Motor neuron (in vitro differentiated cells): ENCODE measurements at places on chromosomes 1 and 21. TPM values are rescaled to one million over a fixed set of nuclear protein-coding genes. Genes with fewer than 3 reads are reported as not detected.

GCSAML gene
- not detected in 2 replicates for total RNA-seq

CELA2B gene
- not detected in 2 replicates for total RNA-seq

HOOK1 gene
- 15.7 and 16.6 TPM in 2 replicates for total RNA-seq

SMCP gene
- not detected in 2 replicates for total RNA-seq

FAM72B gene
- total RNA-seq, result 3.6 and 6.4 TPM in 2 replicates

CELF3 gene
- 62.3 and 74.3 TPM in 2 replicates for total RNA-seq

RASSF5 gene
- total RNA-seq, result 6.1 and 6.5 TPM in 2 replicates

GBP4 gene
- total RNA-seq, result 0.67 and 1.1 TPM in 2 replicates

- ATAC-seq, result no peak
These were observed 50.2 kb upstream of the TIAM1 start for GRCh38 chr21:31394309-31394708.

DNA sequence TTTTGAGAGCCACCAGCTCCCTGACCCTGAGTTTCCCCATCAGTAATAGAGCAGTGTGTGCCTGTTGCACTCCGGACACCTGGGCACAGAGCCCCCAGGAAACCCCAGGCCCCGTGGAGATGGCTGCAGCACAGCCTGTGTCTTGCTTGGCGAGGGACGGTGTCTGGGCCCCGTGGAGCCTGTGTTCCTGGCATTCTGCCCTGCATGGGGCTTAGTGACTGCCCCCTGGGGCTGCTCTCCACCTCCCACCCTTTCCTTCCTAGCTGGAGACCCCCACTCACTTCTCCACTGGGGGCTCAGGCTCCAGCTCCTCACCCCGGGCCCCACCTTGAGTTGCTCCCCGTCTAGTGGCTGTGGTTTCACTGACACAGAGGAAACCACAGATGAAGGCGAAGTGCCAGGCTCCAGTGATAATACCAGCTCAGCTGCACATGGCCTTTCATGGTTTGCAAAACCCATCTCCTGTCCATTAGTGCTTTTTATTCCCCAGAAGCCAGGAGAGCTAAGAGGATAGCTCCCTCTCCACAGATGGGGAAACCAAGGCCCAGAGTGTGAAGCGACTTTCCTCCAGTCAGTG lies 39.4 kb downstream of the DMRTB1 start:
- no peak for ATAC-seq

DNA sequence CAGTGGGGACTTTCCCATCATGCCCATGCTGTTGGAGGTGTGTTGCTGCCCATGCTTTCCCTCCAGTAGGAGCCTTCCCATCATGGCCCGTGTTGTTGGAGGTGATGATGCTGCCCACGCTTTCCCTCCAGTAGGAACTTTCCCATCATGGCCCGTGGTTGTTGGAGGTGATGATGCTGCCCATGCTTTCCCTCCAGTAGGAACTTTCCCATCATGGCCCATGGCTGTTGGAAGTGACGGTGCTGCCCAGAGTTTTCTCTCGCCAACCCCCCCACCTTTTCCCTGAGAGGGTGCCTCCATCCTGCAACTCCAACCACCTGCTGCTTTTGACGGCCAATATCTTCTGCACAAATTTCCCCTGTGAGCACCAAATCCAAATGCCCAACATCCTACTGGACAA lies 205.7 kb downstream of the TOMM20 start:
- no peak for ATAC-seq

DNA sequence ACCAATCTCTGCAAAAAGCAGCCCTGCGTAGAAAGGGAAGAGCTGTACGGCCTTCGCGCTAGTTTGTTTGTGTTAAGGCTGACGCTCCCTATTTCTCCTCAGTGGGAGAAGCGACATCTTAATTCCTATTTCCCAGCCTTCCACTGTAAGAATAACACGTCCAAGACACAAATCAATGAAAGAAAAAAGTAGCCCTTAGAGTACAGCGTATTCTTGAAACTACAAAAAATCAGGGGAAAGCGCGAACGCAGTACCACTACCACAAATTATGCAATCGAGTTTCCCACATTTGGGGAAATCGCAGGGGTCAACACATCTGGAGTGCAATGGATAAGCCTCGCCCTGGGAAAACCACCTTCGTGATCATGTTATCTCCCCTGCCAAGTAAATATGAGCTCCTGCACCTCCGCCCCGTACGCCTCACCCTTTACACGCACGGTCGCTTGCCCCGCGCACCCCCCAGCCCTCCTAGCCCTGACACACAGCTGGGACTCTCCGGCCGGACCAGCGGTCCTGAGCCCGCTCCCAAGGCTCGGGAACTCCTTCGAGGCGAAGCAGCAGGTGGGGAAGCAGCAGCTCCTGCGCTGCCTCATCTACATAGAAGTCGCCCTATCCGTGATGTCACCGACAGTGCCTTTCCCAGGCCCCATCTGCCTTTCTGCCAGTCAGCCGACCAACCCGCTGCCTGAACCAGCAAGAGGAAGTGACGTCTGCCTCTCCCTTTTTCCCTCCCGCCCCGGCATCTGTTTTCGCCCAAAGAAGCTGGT lies 94.7 kb downstream of the PPIAL4G start:
- peak; percentile 94 for ATAC-seq

- peak; percentile 52 for ATAC-seq
These were observed 341.3 kb downstream of the USP25 start for GRCh38 chr21:16071092-16071491.

GRCh38 chr1:207335695-207336363 lies 14.4 kb downstream of the CD55 start:
- ATAC-seq, result no peak

DNA sequence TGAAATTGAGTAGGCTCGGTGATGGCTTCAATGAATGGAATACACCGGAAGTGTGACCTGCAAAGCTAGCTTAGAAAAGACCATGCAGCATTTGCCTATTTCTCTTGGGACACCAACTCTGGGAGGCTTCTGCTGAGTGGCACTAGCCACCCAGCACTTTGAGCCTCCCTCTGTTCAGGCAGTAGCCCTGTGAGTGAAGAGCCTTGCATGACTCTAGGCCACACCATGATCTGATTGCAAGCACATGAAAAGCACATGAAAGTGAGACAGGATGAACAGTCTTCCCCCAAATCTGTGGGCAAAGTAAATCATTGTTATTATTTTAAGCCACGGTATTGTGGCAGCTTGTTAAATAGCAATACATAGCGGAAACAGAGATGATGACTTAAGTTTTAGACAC lies 2.8 kb downstream of the CD48 start:
- ATAC-seq, result no peak

DNA sequence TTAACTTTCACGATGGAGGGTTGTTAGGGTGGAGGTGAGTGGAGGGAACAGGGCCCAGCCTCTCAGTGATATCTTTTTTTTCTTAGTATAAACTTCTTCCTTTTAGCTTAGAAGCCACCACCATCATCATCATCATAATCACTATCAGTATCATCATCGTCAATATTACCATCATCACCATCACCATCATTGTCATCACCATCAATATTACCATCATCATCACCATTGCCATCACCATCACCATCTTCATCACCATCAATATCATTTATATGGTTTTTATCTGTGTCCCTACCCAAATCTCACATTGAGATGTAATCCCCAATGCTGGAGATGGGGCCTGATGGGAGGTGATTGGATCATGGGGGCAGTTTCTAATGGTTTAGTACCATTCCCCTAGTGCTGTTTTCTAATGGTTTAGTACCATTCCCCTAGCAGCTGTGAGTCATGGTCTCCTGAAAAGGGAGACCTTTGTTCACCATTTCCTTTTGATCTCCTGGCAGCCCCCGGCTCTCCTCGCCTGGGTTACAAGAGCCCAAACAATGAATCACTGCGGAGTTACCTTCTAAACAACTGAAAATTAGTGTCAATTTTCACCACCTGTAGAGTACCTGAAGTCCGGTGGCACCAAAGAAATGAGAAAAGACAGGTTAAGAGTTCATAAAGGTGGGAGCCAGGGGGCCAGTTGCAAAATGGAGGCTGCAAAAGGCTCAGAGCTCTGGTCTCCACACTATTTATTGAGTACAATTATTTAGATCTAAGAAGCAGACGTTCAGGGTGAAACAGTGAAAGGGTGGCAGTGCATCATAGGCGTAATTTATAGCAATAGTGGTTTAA lies 3.1 kb upstream of the PLA2G2E start:
- no peak for ATAC-seq

DNA sequence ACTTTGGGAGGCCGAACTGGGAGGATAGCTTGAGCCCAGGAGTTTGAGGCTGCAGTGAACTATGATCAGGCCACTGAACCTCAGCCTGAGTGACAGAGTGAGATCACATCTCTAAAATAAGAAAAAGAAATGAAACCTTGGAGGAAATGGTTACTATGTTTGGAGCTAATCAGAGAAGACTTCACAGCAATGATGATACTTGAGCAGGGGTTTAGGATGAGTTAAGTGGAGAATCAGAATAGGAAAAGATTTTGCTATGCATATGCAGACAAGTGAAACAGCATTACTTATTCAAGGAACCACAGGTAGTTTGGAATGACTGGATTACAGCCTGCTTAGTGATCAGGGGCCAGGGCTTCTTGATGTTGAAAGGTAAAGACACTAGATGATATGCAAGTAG lies 1.3 kb upstream of the CD5L start:
- ATAC-seq, result no peak

- ATAC-seq, result peak; percentile 7
These were observed 105.1 kb downstream of the COLGALT2 start for GRCh38 chr1:183932412-183932811.

DNA sequence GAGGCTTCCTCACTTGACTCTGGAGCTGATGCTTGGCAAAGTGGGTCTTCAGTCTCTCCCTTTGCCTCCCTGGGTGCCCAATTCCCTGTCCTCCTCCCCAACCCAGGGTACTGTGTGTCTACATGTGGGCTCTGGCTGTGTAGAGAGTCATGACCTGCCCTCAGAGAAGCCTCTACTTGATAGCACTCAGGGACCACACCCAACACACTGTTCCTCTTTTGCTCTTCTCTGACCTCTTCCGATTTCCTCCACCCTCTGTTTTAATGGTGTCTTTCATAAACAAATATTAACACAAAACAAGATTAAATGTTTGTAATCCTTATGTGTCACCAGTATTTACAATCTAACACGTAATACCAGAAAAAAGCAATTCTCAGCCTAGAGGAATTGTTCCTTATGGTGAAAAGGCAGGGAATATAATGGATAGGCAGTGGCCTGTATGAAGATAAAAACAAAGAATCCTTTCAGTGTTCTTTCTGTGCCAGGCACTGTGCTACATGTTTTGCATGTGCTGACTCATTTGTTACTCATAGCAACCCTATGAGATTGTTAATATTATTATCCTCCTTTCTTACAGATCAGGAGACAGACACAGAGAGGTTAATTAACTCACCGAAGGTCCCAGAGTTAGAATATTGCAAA lies 58.2 kb downstream of the HSD3B1 start:
- peak; percentile 45 for ATAC-seq

DNA sequence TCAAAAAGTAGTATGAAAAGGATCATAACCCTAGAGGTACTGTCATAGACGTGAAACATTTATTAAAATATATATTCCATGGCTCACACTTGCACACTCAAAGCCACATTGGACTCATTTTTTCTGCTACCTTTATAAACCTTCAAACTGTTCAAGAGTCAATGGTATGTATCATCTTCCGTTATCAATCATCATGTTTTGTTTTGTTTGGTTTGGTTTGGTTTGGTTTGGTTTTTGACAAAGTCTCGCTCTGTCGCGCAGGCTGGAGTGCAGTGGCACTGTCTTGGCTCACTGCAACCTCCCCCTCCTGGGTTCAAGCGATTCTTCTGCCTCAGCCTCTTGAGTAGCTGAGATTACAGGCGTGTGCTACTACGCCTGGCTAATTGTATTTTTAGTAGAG lies 1.8 kb downstream of the IFNAR2 start:
- ATAC-seq, result no peak

- ATAC-seq, result no peak
These were observed 91.9 kb downstream of the COLGALT2 start for GRCh38 chr1:183945428-183946319.

DNA sequence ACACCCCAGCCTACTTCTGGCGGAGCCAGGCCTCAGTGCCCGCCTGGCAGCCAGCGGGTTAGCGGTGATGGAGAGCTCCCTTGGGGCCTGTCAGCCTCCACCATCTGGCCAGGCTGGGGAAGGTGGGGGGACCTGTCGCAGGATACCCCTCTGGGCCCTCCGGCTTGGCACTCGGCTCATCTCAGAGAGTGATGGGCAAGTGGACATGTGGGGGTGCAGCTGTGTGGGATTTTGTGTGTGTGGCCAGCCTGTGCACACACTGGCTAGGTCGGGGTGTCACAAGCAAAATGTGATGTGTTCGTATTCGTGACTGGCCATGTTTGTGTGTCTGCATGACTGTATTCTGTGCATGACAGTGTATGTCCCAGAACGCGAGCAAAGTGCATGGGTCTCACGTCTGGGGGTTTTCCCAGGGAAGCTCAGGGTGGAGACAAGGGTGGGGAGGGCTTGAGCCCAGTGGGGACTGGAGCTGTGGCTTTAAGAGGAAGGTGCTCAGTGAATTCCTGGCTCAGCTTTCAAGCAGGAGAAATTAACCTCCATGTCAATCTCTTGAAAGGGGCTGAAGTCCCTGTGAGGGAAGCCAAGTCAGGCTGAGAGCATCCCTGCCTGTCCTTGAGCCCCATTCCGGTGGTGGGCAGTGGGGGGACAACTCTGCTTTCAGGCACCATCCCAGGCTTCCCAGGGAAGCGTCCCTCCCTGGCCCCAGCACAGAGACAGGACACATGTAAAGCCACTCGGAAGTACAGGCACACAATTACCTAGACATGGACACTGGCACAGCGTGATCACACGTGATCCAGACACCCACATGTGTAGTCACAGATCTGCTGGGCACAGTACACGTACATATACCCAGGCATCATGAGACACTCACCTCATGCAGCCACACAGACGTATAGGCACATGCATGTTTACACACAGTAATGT lies 21.1 kb upstream of the ADGRB2 start:
- no peak for ATAC-seq

DNA sequence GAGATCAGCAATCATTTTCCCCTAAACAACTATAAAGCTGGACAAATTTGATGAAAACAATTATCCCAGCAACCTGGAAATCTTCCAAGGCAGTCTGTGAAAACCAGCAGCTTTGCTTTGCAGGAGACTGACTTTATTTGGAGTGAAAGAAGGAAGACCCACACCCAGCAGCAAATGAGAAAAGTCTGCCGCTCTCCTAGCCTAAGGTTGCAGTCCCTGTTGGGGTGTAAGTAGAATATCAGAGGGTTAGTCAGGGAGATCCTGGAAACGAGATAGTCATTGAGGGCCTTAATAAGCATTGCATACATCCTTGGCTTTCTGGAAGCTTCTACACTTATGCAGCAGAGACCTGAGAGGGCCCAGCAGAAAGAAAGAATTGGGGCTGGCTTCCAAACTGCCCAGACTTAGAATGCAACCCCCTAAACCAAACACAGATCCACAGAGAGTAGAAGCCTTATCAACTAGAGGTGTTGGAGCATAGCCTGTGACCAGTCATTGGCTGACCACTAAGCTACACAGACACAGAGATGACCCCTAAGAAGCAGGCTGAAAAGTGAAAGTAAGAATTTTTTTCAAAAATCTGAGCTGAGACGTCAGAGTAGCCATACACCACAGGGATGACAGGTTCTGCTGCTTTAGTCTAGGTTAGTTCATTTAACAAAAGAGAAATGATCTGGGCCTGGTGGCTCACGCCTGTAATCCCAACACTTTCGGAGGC lies 98.3 kb downstream of the LYPLAL1 start:
- ATAC-seq, result peak; percentile 55

GRCh38 chr1:192588546-192588945 lies 13.0 kb downstream of the RGS1 start:
- ATAC-seq, result no peak
